Cardiac septum (tissue), 1 donor: ENCODE measurements at places on chromosomes 3 and 15. TPM values are rescaled to one million over a fixed set of nuclear protein-coding genes. Genes with fewer than 3 reads are reported as not detected.

LRRIQ4 gene
- not detected for total RNA-seq

NANOGP8 gene
- total RNA-seq: not detected

NR2F2 gene
- 21.0 TPM for total RNA-seq

TEX55 gene
- total RNA-seq: not detected

LYZL4 gene
- not detected for total RNA-seq

REC114 gene
- not detected for total RNA-seq

ALDH1A3 gene
- total RNA-seq: 7.8 TPM

C2CD4A gene
- 0.05 TPM for total RNA-seq

SV2B gene
- total RNA-seq: 3.7 TPM

C15orf62 gene
- total RNA-seq: not detected

FMN1 gene
- total RNA-seq: 2.2 TPM

CFAP44 gene
- 2.1 TPM for total RNA-seq

DGKG gene
- 48.7 TPM for total RNA-seq

RAB7A gene
- 215 TPM for total RNA-seq

ITGA11 gene
- total RNA-seq: 9.3 TPM

LRCH3 gene
- 27.6 TPM for total RNA-seq

GOLGA6A gene
- total RNA-seq: not detected

NR1I2 gene
- total RNA-seq: 0.08 TPM

INSYN1 gene
- total RNA-seq: 55.3 TPM

PLA2G4B gene
- total RNA-seq: 3.4 TPM

IQCH gene
- 0.94 TPM for total RNA-seq

TGM5 gene
- not detected for total RNA-seq

MESP2 gene
- 0.19 TPM for total RNA-seq

C3orf85 gene
- total RNA-seq: not detected

WNT7A gene
- not detected for total RNA-seq

VIPR1 gene
- total RNA-seq: 0.89 TPM

GOLGA8M gene
- total RNA-seq: 1.9 TPM

IFT122 gene
- total RNA-seq: 11.0 TPM

ALDH1A2 gene
- total RNA-seq: 22.9 TPM

ALPK3 gene
- 190 TPM for total RNA-seq

FHIT gene
- 16.6 TPM for total RNA-seq

GABRG3 gene
- 0.35 TPM for total RNA-seq

ACKR4 gene
- 1.6 TPM for total RNA-seq

GCNT3 gene
- not detected for total RNA-seq

ROPN1B gene
- 1.7 TPM for total RNA-seq

TMEM207 gene
- not detected for total RNA-seq

FAM174B gene
- total RNA-seq: 6.5 TPM

ILDR1 gene
- not detected for total RNA-seq

HHATL gene
- total RNA-seq: 505 TPM

NMNAT3 gene
- total RNA-seq: 9.7 TPM

MORC1 gene
- total RNA-seq: not detected

ZNF774 gene
- 5.6 TPM for total RNA-seq

LRTM1 gene
- not detected for total RNA-seq

KCNMB3 gene
- 1.9 TPM for total RNA-seq

SEMA5B gene
- total RNA-seq: 21.1 TPM

BFSP2 gene
- not detected for total RNA-seq

BNIP2 gene
- total RNA-seq: 87.4 TPM

ANKRD34C gene
- 0.78 TPM for total RNA-seq

GPR156 gene
- 0.11 TPM for total RNA-seq

ZBTB47 gene
- 202 TPM for total RNA-seq

ARRDC4 gene
- 95.1 TPM for total RNA-seq

MINDY4B gene
- total RNA-seq: not detected

NRG4 gene
- not detected for total RNA-seq

GABRA5 gene
- not detected for total RNA-seq

SAMD7 gene
- not detected for total RNA-seq

EPHB1 gene
- 1.1 TPM for total RNA-seq

NOX5 gene
- not detected for total RNA-seq
